ENCODE measurements at places on chromosomes 12 and 14. TPM values are rescaled to one million over a fixed set of nuclear protein-coding genes. Genes with fewer than 3 reads are reported as not detected.

DNA sequence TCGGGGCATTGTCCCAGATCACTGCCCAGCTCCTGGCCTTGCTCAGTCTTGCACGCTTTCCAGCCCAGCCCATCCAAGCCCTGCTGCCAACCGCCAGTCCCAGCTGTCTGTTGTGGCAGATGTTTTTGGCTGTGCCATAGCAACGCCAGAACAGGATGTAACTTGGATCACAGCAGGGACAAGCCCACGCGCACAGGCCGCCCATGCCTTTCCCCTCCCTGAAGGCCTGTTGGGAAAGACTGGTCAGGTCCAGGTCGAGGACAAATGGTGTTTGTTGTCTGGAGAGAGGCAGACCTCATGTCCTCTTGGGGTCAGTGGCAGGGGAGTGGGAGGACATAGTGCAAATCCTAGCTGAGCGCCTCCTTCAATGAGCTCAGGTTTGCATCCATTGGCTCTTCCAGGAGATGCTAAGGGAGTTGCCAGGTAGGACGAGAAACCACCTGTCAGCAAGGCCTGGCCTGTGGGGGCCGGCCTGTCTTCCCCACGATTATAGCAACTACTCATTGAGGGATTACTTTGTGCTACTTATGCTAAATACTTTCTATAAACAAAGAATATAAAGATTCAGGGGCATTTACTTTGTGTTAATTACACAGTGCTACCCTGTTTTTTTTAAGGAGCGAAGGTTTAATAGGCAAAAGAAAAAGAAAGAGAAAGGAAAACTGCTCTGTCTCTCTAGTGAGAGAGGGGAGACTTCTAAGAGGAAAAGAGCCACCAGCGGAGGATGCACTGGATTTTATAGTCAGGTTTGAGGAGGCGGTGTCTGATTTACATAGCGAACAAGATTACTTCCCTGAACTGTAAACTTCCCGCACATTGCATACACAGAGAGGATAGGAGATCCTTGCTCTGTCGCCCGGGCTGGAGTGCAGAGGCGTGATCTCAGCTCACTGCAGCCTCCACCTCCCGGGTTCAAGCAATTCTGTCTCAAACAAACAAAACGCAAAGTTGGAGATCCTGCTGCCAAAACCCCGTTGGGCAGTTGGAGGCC is 42.8 kb upstream of the CORO1C start:
- DNase-seq, result no peak

DNA sequence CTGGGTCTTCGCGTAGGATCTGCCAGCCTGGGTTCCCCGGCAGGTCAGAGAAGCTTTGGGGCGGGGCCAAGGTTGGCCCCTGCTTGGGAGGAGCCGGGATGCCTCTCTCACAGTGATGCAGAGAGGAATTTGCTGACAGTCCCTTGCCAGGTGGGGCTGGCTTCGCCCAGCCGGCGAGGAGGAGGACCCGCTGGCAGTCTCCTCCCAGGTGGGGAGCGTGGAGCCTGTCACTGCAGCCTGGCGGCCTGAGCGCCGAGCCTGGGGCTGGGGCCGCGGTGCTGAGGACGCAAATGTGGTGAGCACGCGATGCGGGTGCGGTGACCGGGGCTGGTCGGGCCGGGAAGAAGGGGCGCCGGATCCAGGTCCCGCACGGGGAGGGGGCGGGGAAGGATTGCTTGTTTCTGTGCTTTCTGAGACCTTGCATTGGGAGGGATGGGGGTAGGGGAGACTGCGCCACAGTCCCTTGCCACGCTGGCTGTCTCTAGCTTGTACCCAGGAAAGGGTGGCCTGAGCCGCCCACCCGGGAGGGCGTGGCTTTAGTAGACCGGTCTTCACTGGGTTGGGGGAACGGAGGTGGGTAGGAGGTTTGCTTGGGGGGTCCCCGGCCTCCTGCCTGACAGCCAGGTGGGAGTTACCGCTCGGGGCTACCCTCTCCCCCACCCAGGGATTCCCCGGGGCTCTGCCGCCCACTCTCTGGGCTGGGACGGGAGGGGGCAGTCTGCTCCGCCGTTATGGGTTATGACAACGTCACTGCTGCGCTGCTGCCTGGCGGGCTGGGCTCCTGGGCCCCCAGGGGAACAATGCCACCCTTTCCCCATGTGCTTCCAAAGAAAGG is at the start of gene TMEM63C:
TMEM63C (plus strand) TSS at position 196 of the 835 bp plus-strand sequence. CDS start 37,016 bp downstream, outside the sequence.
- peak; percentile 76 for DNase-seq

GRCh38 chr12:95997911-95998510 is 1.9 kb upstream of the HAL start:
- no peak for DNase-seq

DNA sequence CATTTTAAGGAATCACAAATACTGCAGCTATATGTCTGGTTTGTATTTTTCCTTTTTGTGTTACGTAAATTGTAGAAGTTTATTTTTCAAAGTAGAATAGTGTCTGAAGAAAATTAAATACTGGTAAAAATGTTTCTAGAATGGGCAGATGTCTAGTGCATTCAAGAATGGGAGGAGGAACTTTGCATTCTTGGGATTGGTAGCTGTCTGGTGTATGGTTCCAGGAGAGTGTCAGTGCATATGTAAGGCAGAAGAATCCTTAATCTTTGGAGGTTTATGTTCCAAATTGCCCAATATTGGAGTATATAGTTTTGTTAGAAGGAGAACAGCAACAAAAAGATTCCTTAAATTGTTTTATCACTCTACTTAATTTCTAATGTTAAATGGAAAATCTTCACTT is 13.5 kb downstream of the PAPOLA start:
- DNase-seq, result no peak

DNA sequence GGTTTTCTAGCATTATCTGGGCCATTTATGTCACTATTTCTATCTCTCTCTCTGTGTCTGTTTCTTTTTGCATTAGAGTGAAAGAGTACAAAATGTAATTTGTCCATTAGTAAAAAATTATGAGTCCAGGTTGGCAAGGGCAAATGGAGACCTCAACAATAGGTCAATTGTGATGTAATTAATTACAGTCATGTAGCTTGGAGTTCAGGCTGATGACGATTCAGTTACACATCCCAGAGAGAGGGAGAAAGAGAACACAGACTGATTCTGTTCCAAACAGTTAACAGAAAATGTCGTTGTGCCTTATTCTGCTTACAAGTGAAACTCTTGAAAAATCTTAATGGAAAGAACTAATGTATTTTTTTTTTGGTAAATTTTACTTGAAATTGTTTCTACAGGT is 83.3 kb downstream of the ATXN7L3B start:
- DNase-seq, result no peak

DNA sequence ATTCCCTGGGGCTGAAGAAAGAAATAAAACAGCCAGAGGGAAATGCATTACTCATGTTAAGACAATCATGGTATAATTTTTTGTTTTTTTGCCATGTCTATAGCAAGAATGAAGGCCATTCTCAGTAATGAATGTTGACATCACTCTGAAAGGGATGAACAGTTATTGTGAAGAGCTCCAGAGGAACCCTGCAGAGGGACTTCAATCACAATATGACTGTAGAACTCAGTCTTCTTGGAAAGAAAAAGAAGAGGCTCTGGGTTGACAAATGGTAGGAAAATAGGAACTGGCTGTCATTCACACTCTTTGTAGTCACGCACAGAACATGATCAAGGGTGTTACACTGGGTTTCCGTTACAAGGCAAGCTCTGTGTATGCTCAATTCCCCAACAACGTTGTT is 73.8 kb upstream of the DACT1 start:
- DNase-seq, result no peak

DNA sequence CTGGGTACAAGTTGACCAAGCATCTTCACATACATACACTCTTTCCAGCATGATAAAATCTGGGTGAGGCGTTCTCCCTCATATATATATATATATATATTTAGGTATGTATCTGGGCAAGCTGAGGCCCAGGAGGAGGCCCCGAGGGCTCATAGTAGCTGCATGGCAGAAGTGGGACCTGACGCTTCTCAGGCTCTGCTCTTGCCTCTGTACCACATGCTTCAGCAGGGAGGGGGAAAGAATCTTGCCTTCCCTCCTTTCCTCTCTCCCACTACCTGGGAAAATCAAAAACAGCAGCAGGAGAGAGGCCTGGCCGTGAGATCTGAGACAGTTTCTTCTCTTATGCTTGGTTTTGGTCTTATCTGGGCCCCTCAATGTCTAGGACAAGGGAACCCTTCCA is 9.2 kb downstream of the PPP1R1A start:
- no peak for DNase-seq

GRCh38 chr12:124450376-124450750 is 117.0 kb downstream of the NCOR2 start:
- no peak for DNase-seq

GRCh38 chr14:65506801-65507200 is 94.3 kb downstream of the FUT8 start:
- DNase-seq, result no peak

GRCh38 chr12:90323217-90323616 is 614.6 kb upstream of the ATP2B1 start:
- DNase-seq, result no peak

The DCP1B gene
- polyA plus RNA-seq, result 7.5 TPM

GRCh38 chr12:34124608-34125007 is 102.3 kb downstream of the ALG10 start:
- no peak for DNase-seq

DNA sequence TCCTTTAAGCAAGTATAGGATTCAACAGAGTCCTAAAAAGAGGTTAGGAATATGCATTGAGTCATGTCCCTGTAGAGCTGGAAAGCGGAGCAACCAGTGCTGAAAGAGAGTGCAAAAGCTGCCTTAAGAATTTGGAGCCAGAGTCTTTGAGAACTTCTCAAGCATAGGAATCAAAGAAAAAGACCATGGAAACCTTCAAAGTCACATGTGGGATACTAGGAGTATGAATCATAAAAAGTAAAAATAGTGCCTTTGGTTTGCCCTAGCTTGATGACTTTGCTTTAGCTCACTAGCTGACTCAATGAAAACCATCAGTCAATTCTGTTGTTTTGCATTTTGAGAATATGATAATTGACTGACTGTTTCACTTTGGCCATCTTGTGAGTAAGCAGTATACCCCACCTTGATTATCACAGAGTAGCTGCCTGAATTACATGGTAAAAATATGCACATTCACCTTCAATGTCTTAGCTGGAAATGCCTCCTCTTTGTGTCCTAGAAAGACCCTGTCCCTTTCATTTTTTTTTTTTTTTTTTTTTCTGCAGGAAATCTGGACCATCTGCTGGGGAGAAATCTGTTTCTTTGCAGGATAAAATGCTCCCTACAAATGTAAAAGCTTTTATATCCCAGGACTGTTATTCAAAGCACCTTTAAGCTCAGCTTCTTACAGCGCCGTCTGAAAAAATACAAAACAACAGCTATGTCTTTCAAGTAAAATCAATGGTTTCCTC is 248.6 kb upstream of the KRR1 start:
- no peak for DNase-seq

DNA sequence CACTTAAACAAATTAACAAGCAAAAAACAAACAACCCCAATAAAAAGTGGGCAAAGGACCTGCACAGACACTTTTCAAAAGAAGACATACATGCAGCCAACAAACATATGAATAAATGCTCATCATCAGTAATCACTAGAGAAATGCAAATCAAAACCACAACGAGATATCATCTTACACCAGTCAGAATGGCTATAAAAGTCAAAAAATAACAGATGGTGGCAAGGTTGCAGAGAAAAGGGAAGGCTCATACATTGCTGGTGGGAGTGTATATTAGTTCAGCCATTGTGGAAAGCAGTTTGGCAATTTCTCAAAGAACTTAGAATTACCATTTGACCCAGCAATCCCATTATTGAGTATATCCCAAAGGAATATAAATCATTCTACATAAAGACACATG is 34.6 kb upstream of the NT5DC3 start:
- DNase-seq, result no peak

The MYO1H gene
- 0.07 TPM for polyA plus RNA-seq

Measured in pancreas (tissue), 10 donors.